ENCODE measurements at places on chromosomes 5 and 9.

GRCh38 chr5:146860213-146860893 lies 18.2 kb downstream of the PPP2R2B start:
- no peak for DNase-seq

GRCh38 chr5:36396640-36397039 lies 94.9 kb upstream of the RANBP3L start:
- no peak for DNase-seq

- DNase-seq: no peak
These were observed 4.3 kb downstream of the SPATA24 start for GRCh38 chr5:139399501-139400121.

DNA sequence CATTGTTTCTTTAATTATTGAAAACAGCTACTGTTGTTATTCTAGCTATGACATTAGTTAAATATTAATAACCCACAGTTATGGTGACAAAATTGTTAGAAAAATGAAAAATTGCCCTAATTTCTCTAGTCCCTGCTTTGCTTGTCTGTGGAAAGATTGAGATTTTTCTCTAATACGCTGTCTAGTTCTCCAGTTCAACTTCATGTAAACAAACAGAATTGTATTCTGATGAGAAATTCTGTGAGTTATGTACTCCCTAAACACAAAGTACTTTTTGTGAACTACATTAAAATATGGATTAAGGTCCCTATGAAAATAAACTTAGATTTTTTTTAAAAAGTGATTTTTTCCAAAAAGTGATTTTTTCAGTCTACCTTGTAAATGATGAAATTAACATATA lies 8.7 kb downstream of the SLF1 start:
- no peak for DNase-seq

DNA sequence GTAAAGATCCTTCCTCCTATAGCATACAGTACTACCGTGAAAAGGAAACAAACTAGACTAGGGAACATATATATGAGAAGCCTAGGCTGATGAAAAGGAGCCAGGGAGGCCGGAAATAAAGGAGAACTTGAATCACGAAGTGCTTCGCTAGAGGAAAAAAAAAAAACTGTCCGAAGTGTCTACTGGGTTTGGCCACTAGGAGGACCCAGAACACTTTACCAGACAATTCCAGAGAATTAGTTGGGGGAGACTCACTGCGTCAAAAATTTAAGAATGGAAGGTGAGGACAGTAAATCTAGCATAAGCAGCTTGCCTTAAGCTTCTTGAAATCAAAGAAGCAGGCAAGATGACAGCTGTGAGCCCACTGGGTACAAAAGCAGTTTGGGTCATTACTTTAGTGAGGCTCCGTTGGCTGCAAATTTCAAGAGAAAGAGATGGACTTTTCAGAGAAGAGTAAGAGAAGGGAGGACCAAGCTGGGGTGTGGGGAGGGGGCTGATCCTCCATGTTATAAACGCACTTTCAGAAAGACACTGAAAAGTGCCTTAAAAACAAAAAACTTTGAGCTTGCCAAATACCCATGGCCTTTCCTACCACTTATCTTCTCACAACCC lies 47.4 kb downstream of the P4HA2 start:
- peak; percentile 64 for DNase-seq

DNA sequence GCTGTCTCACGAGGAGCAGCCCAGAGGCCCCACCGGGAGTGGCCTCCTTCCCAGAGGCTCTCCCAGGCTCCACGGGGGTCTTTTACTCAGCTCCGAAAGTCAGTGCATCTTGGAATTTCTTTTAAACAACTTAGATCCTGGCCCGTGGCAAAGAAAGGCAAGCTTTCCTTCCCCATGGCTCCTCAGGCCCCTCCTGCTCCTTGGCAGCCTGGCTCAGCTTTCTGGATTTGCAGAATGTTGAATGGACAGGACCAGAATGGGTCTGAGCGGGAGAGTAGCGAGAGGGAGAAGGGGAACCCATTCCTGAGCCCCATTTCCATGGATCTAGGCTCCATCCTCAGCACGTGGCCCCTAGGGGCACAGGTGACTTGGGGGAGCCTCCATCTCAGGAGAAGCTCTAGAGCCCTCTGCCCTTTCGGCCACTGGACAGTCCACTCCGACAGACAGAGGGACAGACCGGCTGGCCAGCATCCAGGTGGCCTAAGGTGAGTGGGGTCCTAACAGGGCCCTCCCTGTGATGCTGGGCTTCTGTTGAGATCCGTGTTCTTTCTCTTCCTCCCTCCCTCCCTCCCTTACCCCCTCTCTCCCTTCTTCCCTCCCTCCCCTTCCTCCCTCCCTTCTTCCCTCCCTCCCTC lies 173.9 kb upstream of the PPP1R26 start:
- DNase-seq: no peak

DNA sequence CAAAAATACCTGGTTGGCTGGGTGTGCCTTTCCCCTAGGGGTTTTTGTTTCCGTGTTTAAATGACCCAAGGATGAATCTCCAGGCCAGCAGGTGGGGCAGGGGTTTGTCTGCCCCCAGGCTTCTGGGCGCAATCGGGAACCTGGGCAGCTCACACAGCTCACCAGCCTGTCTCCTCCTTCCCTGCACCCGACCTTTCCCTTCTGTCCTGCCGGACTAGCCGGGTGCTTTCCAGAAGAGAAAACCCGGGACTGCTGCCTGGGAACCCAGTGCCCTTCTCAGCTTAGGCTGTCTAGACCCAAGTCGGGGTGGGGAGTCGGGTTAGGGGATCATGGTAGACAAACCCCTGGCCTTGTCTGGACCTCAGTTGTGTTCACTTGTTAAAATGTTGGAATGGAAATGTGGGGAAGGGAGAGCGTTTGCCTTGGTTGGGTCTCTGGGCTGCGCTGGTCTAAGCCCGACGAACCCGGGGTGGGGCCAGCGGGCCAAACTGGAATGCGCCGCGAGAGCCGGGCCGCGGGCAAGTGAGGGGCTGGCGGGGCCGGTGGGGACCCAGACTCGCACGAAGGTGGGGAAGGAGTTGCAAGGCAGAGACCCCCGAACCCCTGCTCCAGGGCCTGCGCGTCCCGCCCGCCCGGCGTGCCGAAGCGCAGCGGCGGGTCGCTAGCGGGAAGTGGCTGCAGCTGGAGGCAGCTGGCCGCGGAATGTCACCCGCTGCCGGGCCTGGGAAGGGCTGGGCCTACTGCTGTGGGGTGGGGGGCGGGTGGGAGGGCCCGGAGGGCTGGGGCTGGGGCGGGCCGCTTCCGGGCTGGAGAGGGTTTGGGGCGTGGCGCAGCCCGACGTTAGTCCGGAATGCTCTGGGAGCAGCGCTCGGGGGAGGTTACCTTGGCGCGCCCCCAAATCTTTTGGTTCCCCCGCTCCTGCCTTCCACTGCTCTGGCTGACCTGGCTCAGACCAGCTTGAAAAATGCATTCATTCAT lies 84.6 kb downstream of the DAB2IP start:
- DNase-seq: no peak

- DNase-seq: no peak
These were observed 84.3 kb upstream of the MELK start for GRCh38 chr9:36488389-36488756.

DNA sequence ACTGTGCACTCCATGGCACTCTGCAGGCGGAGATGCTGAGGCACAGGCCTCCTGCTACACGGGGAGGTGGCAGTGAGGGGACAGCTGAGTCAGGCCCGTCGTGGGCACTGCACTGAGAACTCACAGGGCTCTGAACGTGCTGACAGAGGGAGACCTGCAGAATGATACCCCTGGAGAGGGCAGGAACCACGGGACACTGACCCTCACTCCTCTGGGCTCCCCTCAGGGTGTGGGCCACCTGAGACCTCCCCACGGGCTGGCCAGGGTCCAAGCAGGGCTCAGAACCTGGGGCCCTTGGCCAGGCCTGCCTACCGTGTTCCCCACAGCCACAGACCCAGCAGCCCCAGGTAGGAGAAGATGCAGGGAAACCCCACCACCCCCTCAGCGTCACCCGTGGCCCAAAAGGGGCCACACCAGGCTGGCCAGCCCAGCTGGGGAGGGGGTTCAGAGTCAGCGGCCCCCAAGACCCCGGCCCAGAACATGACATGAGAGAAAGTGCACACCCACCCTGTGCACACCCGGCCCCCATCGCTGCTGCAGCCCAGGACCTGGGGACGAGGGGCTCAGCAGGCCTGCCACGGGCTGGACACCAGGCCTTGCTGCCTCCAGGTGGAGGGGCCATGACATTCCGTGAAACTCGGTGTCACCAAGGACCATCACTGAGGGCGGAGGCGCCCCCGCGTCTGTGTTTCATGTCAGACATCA lies 30.9 kb downstream of the GLT6D1 start:
- no peak for DNase-seq

DNA sequence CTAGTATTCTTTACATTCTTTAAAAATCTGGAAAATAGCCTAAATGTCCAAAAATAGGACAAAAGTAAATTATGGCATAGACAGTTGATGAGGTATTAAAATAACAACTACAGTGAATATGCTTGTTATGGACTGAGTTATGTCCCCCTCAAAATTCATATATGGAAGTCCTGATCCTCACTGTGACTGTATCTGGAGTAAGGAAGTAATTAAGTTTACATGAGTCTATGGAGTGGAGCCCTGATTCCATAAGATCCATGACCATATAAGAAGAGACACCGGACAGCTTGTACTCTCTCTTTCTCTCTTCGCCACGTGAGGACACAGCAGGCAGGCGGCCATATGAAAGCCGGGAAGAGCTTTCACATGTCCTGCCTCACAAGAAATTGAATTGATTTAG lies 28.6 kb upstream of the C5orf58 start:
- DNase-seq: no peak

DNA sequence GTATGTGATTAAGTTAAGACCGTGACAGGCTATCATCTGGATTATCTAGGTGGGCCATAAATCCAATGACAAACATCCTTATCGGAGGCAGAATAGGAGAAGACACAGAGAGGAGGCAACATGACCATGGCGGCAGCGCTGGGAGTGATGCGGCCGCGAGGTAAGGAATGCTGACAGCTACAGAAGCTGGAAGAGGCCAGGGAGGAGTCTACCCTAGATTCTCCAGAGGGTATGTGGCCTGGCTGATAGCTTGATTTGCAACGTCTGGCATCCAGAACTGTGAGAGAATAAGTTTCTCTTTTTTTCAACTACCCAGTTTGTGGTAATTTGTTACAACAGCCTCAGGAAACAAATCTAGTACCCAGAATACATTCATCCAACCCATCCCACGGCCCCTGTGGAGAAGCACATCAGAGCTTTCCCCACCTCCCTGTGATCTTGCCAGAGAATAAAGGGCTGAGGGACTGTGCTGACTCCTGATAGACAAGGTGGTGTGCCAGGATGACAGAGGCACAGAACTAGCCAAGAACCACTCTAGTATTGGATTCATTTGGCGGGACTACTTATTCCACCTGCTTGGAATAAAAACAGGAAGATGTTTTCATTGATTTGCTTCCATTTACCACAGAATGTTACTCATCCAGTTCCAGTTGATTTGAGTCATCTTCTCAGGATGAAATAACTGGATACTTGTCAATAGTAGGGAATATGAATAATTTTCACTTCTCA lies 187.4 kb downstream of the MAN2A1 start:
- no peak for DNase-seq

GRCh38 chr5:163813900-163814299 lies 308.5 kb downstream of the MAT2B start:
- DNase-seq: no peak

GRCh38 chr9:25377039-25377438 lies 301.2 kb downstream of the TUSC1 start:
- no peak for DNase-seq

DNA sequence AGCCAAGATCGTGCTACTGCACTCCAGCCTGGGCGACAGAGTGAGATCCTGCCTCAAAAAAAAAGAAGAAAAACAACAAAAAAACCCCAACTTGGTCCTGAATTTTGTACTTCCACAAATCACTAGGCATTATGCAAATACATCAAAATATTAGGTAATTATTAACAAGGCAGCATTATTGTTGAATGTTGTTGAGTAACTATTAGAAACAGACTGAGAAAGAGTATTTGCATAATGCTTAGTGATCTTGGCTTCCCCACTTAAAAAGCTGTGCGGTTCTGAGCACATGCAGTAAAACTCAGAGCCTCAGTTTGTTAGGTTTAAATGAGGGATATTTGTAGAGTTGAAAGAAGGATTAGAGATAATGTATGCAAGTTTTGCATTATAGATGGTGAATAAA lies 64.2 kb downstream of the SCAMP1 start:
- no peak for DNase-seq

Measured in D341Med (cell line).